GM20000 (cell line): ENCODE measurements at places on chromosomes 12 and 14.

GRCh38 chr12:1318327-1319031, 275.9 kb downstream of the FBXL14 start:
- no peak for DNase-seq

GRCh38 chr12:47200446-47200845, 120.7 kb upstream of the AMIGO2 start:
- no peak for DNase-seq

DNA sequence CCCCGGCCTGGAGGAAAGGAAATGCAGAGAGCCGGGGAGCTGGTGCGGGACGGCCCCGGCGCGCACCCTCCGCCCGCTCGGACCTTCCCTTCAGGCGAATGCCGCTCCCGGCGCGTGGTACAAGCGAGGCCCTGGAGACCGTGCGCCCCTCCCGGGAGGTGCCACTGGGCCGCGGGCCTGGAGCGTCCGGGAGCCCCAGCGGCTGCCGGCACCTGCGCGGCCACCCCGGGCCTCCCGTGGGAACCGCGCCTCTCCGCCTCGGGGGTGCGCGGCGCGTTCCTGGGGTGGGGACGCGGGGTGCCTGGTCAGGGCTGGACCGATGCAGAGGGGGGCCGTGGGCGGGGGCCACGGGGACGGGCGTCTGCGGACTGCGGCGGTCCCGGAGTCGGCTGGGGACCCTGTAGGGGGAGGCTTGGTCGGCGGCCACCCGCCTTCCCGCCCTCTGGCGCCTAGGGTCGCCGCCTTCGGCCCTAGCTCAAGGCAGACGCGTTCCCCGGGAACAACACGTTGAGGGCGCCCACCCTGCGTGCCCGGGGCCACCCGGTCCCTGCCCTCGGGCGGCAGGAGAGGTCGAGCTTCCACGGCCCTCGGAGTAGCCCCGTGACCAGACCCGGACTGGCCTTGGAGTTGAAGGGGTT, 599 bp downstream of the PAPLN start:
- DNase-seq, result peak; percentile 71

- no peak for DNase-seq
These were observed 2.9 kb downstream of the NFKBIA start for GRCh38 chr14:35401422-35402265.

- DNase-seq, result peak; percentile 88
These were observed 8.6 kb downstream of the PPP1R1A start for GRCh38 chr12:54579696-54580333.
